ENCODE measurements at places on chromosomes 12 and 14. TPM values are rescaled to one million over a fixed set of nuclear protein-coding genes. Genes with fewer than 3 reads are reported as not detected.

- H3K36me3 ChIP-seq, result no peaks in the 10 kb centered on the region
- no peak overlapping the region for H3K27ac ChIP-seq
- DNase-seq, result no peak
- H3K27me3 ChIP-seq, result no peaks in the 10 kb centered on the region
- no peak overlapping the region for H3K4me3 ChIP-seq
Measured at GRCh38 chr12:131056626-131057025, 102.9 kb downstream of the ADGRD1 start.

GRCh38 chr12:106224355-106224706 lies 23.5 kb downstream of the CKAP4 start:
- H3K4me3 ChIP-seq, result no peak overlapping the region
- DNase-seq, result no peak
- peaks cover 12% of the 10 kb centered on the region for H3K4me1 ChIP-seq
- no peaks in the 10 kb centered on the region for H3K27me3 ChIP-seq

DNA sequence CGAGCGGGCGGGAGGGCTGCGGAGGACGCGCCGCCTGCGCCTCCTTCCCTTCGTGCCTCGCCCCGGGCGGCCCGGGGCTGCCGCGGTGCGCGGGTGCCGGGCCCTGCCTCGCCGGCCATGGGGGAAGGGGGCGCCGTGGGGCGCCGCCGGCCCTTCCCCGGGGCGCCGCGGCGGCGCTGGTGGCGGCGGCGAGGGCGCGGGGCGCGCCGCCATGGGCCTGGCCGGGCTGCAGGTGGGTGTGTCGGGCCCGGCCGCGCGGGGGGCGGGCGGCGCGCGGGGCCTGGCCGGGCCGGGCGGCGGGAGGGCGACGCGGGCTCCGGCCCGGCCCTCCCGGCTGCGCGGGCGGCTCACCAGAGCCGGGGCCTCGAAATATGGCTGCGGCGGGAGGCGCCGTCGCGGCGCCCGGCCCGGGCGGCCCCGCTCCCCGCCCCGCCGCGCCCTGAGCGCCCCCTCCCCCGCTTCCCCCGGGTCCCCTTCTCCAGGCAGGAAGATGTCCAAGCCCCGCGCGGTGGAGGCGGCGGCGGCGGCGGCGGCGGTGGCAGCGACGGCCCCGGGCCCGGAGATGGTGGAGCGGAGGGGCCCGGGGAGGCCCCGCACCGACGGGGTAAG lies 5.1 kb downstream of the KMT5A start:
- H3K4me3 ChIP-seq, result peak overlapping the region; percentile 64
- H3K27me3 ChIP-seq, result no peaks in the 10 kb centered on the region
- peaks cover 53% of the 10 kb centered on the region for H3K4me1 ChIP-seq
- DNase-seq, result no peak
- peak overlapping the region; percentile 85 for H3K27ac ChIP-seq

- DNase-seq, result no peak
- H3K4me3 ChIP-seq, result no peak overlapping the region
- H3K27me3 ChIP-seq, result peaks cover 4% of the 10 kb centered on the region
- no peak overlapping the region for H3K27ac ChIP-seq
- no peaks in the 10 kb centered on the region for H3K4me1 ChIP-seq
Measured at GRCh38 chr12:118537481-118537917, 161.1 kb downstream of the SUDS3 start.

GRCh38 chr14:64721391-64721791 lies 17.2 kb downstream of the PLEKHG3 start:
- DNase-seq, result no peak

- H3K36me3 ChIP-seq, result no peaks in the 10 kb centered on the region
- no peak overlapping the region for H3K4me3 ChIP-seq
- DNase-seq, result no peak
- no peak overlapping the region for H3K27ac ChIP-seq
- H3K4me1 ChIP-seq, result peaks cover 11% of the 10 kb centered on the region
Measured at GRCh38 chr12:4153343-4153892, 120.1 kb upstream of the CCND2 start.

GRCh38 chr14:60294411-60295069 lies 45.5 kb downstream of the PPM1A start:
- no peak overlapping the region for H3K4me3 ChIP-seq
- peaks cover 29% of the 10 kb centered on the region for H3K36me3 ChIP-seq
- H3K27me3 ChIP-seq, result no peaks in the 10 kb centered on the region
- DNase-seq, result no peak
- no peak overlapping the region for H3K27ac ChIP-seq

GRCh38 chr14:103398427-103399195 lies 13.4 kb downstream of the MARK3 start:
- H3K27ac ChIP-seq, result peak overlapping the region; percentile 15
- H3K36me3 ChIP-seq, result no peaks in the 10 kb centered on the region
- H3K27me3 ChIP-seq, result no peaks in the 10 kb centered on the region
- H3K4me1 ChIP-seq, result peaks cover 95% of the 10 kb centered on the region

GRCh38 chr14:88044776-88045446 lies 40.0 kb downstream of the GPR65 start:
- H3K27me3 ChIP-seq, result no peaks in the 10 kb centered on the region
- no peaks in the 10 kb centered on the region for H3K36me3 ChIP-seq
- H3K4me1 ChIP-seq, result peaks cover 5% of the 10 kb centered on the region
- no peak for DNase-seq
- peak overlapping the region; percentile 60 for H3K27ac ChIP-seq

DNA sequence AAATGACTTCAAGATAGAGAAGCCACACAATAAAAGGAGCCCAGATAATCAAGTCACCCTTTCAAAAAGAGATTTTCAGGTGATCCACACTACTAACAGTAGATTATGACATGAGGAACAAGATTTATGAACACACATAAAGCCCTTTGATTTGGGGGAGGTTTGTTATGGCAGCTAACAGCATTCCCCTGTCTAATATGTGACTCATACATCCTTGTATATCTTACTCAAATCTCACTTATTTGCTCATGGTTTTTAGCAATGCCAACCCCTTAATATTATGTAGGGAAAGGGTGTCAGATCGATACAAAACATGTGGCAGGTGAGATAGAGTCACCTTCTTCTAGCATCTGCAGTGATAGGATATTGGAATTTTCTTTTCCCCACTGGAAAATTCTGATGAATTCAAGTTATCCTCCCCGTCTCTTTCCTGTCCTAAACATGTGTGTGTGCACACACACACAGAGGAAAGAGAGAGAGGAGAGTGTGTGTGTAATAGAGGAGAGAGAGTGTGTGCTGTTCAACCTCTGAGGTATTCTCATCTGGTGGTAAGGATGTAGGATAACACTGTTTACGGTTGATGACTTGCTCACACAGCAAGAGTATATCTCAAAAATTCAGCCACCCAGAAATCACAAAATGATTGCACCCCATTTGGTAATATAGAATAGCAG lies 319.9 kb downstream of the KCNC2 start:
- H3K4me3 ChIP-seq, result no peak overlapping the region
- DNase-seq, result no peak
- H3K27ac ChIP-seq, result no peak overlapping the region
- no peaks in the 10 kb centered on the region for H3K27me3 ChIP-seq
- H3K4me1 ChIP-seq, result no peaks in the 10 kb centered on the region
- H3K36me3 ChIP-seq, result no peaks in the 10 kb centered on the region

- H3K36me3 ChIP-seq, result no peaks in the 10 kb centered on the region
- no peak for DNase-seq
- peaks cover 12% of the 10 kb centered on the region for H3K4me1 ChIP-seq
Measured at GRCh38 chr12:6696690-6697583, 3.7 kb downstream of the PIANP start.

GRCh38 chr12:120060196-120060595 lies 56.4 kb downstream of the RAB35 start:
- no peak overlapping the region for H3K4me3 ChIP-seq
- H3K27ac ChIP-seq, result no peak overlapping the region
- H3K27me3 ChIP-seq, result no peaks in the 10 kb centered on the region
- no peaks in the 10 kb centered on the region for H3K4me1 ChIP-seq

GRCh38 chr14:34348592-34348991 lies 113.4 kb downstream of the SPTSSA start:
- no peak overlapping the region for H3K4me3 ChIP-seq
- no peak for DNase-seq
- H3K36me3 ChIP-seq, result no peaks in the 10 kb centered on the region
- no peak overlapping the region for H3K27ac ChIP-seq

The DAO gene
- not detected for total RNA-seq

The LAG3 gene
- total RNA-seq, result 2.1 TPM

The ABHD12B gene
- not detected for total RNA-seq

The TCTN2 gene
- 14.5 TPM for total RNA-seq

The GARIN6 gene
- not detected for total RNA-seq

The NYNRIN gene
- total RNA-seq, result 17.9 TPM
